Stimulated activated CD8-positive, alpha-beta memory T cell treated with anti-CD3 and anti-CD28 coated beads, Interleukin-4, amount 100 ng/mL, for 1 hour (primary cell): ENCODE measurements at places on chromosomes 4 and X.

DNA sequence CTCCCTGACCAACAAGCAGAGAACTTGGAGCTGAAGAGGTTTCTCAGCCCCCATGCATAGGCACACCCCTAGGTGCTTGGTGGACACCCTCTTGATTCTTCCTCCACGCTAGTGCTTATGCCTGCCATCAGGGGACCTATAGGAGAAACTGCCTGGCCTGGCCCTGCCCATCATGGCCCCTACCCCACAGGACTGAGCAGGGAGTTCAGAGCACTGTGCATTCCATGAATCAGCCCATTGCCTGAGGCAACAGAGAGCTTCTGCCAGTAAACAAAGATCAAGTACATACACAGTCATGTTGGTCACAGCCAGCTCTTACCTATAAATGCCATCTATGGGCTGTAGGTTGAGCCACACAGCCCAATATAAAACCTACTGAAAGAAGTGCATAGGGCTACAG lies 99.1 kb upstream of the EDNRA start:
- DNase-seq, result no peak

DNA sequence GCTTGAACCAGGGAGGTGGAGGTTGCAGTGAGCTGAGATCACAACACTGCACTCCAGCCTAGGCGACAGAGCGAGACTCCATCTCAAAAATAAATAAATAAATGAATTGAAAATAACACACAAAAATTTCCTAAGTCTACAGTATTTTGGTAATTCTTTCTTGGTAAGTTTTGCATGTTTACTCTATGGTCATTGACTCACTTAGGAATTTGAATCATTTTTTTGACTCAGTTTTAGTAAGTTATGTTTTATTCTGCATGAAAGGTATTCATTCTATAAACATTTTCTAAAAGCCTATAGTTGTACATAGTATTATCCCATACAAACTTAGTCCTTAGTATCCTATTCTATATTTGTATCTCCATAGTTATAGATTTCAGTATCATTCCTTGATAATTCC lies 772.9 kb upstream of the SLIT2 start:
- DNase-seq, result no peak

DNA sequence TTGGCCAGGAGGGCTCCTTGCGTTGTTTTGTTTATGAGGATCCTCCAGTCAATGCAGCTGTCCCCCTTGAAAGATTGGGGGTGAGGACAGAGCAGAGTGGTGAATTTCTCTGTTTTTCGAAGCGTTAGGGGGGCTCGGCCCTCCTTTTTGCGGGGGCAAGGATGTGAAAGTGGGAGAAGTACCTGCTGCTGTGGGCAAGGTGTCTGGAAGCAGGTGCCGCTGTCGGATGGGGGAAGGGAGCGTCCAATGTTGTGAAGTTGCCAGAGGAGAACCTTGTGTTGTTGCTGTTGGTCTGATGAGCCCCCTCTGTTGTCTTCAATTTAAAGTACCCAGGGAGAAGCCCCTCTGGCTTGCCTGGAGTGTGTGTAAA lies 613 bp downstream of the GLRB start:
- no peak for DNase-seq

DNA sequence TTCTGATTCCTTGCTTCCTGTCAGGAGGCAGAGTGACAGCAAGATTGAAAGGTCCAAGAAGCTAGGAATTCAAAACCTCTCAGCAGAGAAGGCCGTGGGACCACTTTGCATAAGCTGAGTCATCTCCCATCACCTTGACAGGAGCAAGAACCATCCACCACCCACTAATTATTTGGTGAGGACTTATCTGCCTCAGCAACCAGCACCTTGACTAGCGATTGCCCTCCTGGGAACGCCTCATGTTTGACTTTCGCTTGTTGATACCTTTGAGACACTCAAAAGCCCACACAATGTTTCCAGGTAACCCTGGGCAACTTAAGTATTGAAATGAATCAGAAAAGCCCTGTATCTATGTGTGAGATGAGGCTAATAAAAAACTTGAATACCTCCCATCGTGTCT lies 233.5 kb upstream of the GYPA start:
- DNase-seq, result no peak

GRCh38 chr4:11116940-11117339 lies 311.8 kb downstream of the HS3ST1 start:
- no peak for DNase-seq

DNA sequence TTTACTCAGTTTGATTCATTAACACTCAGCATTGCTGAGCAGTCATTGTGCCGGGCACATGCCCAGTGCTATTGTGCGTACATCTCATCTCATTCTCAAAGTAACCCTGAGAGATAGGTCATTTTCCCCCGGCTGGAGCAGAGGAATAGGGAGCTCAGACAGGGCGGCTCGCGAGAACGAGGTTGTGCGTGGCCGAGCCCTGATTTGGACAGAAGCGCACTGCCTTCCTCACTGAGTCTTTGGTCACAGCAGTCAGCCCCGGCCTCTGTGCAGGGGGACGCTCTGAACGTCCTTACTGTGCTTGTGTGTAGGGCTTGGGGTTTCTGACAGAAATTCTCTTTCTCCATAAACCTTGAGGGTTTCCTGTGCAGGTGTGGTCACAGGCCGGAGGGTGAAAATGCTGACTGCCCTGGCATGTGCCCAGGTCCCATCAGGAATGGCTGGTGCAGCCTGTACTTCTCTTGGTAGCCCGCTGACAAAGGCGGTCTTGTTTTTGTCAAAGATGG lies 39.5 kb downstream of the NOP14 start:
- DNase-seq, result no peak

DNA sequence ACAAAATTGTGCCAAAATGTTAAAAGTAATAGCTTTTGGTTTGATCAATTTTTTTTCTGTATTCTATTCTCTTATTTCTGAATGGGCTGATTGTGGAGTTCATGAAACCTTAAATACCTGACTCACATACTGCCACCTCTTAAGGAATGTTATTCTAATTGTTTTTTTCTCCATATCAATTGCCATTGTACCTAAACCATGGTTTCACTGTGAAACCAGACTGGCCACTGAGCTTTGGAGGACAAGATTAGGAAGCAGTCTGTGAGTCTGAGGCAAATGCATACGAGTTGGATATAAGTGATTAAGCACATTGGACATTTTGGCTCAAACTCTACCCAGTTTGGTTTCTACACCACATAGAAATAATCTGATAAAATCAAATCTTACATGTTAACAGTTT lies 184.0 kb downstream of the IQCM start:
- DNase-seq, result no peak

DNA sequence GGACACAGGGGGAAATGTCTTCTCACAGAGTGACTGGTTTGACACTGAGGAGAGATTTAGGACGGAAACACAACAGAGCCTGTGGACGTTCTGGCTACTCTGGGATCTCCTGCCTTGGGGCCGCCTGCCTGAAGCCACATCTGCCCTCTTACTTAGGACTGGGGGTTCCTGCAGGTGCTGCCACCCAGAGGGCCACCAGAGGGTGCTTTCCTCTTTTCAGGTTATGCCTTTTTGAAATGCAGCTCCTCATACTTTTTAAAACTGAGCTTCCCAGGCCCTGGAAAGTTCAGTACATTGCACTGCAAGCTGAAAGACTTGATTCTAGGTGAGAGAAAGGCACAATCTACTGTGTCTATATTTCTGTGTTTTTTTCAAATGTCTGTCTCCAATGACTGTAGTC lies 92.2 kb upstream of the PGRMC2 start:
- DNase-seq, result no peak

DNA sequence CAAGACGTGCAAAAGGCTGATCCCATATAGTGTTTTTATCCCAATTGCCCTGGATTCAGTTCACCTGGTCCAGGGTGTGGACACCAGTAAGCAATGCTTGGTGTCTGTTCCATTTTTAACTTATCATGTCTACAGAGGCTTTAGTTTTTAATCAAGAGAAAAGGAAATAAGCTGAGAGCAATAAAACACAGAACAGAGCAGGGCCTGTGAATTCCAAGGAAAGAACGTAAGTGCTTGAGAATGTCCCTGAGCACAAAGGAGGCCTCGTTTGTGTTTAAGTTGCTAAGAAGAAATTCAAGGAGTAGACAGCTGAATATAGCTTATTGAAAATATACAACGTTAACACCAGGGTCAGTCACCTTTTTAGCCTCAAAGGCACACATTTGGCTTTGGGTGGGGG lies 191.3 kb downstream of the GPC3 start:
- DNase-seq, result no peak

DNA sequence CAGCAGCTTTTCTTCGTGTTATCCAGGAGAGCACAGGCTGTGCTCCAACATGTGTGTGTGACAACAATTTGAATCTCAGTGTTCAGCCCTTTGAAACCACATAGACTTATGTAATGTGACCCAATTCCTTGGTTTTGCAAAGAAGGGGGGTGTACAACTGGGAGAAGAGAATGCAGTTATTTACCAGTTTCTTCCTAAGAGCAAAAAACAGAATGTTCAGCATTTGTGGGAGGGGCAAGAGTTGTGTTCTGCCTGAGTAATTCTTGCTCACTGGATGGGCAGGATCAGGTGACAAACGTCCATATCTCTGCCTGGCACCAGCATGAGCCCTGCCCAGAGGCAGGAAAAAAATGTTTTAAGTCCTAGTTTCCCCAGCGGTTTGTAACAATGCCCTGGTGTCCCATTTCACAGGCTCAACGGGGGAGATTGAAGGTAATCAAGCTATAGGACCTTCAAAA lies 72.0 kb downstream of the PRPS1 start:
- no peak for DNase-seq

DNA sequence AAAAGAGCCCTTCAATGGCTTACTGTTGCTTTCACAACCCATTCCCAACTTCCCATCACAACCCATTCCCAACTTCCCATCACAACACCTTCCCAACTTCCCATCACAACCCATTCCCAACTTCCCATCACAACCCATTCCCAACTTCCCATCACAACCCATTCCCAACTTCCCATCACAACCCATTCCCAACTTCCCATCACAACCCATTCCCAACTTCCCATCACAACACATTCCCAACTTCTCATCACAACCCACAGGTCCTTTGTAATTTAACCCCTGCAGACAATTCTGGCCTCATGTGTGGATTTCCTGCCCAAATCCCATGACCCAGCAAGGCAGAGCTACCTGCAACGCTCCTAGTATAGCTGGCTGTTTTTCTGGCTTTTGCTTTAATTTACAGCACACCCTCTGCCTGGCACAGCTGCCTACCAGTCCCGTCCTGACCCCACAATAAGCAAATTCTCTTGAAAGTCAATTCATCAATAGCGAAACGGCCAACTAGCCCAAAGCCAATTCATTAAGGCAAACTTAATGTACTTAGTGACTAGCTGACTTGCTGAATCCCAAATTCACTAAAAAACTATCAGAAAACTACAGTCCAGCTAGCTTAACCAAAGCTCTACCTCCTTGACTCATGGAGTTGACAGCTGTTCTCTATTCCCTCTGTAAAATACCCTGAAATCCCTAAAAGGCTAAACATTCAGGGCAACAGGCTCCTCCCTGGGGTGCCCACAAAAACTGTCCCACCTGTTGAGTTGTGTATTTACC lies 75.6 kb downstream of the AFAP1 start:
- DNase-seq, result no peak

GRCh38 chr4:67087897-67088296 lies 457.4 kb downstream of the CENPC start:
- DNase-seq, result no peak

GRCh38 chr4:150079081-150079581 lies 886 bp downstream of the DCLK2 start:
- DNase-seq, result no peak

- no peak for DNase-seq
Observed at GRCh38 chrX:68718443-68718820, 71.0 kb downstream of the STARD8 start.

DNA sequence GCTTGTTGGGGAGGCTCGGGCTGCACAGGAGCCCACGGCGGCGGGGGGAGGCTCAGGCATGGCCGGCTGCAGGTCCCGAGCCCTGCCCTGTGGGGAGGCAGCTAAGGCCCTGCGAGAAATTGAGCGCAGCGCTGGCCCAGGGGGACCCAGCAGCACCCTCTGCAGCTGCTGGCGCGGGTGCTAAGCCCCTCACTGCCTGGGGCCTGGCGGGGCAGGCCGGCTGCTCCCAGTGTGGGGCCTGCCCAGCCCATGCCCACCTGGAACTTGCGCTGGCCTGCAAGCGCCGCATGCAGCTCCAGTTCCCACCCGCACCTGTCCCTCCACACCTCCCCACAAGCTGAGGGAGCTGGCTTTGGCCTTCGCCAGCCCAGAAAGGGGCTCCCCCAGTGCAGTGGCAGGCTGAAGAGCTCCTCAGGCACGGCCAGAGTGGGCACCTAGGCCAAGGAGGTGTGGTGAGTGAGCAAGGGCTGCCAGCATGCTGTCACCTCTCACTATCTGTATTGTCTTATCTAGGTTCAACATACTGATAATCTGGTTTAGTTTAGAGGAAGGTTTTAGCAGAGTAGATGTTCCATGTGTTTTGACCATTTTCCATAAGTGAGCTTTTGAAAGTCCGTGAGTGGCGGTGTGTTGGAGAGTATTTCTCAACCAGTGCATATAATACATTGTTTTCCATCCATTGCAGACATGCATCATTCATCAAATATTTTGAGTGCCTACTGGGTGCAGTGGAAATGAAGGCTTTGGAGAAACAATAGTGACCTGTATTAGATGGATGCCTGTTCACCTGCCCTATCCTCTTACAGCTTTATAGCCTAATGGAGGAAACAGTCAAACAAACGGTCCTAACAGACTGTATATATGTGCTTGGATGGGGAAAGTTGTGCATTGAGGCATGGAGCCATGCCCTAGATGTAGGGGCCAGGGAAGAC lies 13.1 kb downstream of the PI4K2B start:
- DNase-seq, result no peak

- no peak for DNase-seq
Observed at GRCh38 chr4:75251547-75251946, 262.7 kb downstream of the RCHY1 start.

- no peak for DNase-seq
Observed at GRCh38 chr4:7023901-7024300, 19.3 kb upstream of the TADA2B start.

DNA sequence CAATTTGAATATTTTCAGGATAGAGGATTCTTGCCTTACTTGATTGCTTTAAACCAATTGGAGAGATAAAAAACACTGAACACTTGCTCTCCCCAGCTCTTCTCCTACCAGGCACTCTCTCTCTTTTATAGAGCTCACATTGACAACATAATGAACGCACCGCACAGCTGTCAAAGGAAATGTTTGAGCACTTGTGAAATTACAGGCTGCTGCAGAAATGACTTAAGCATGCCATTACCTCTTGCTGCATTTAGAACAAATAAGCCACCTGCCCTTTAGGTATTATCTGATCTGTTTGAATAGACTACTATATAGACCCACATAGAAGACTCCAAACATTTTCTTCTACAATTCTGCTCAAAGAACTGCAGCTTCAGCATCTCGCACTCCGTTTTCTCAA lies 227.7 kb downstream of the C4orf33 start:
- DNase-seq, result no peak

- peak; percentile 0 for DNase-seq
Observed at GRCh38 chrX:136497556-136498052, at the start of gene HTATSF1. Gene HTATSF1, plus strand, starts transcription at chrX:136497592. Its CDS starts 93 bp downstream, at chrX:136497685.
